Activated naive CD4-positive, alpha-beta T cell (primary cell): ENCODE measurements at places on chromosomes 2 and 18.

DNA sequence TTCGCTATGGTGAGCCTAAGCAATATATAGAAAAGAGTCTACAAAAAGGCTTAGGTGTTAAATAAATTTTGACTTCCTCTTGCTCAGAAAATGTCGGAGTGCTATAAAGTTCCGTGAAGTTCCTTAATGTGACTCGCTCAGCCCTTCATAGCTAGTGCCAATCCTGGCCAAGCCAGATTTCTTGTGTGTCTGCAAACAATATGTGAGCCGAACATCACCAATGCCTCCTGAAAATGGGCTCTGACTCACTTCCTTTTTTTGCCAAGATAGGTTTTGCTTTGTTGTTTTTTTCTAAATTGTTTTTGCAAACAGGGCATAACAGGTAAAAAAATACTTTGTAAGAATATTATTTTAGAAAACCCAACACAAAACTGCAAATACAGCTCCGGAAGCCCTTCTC, 26.1 kb downstream of the CDC42EP3 start:
- DNase-seq = no peak

DNA sequence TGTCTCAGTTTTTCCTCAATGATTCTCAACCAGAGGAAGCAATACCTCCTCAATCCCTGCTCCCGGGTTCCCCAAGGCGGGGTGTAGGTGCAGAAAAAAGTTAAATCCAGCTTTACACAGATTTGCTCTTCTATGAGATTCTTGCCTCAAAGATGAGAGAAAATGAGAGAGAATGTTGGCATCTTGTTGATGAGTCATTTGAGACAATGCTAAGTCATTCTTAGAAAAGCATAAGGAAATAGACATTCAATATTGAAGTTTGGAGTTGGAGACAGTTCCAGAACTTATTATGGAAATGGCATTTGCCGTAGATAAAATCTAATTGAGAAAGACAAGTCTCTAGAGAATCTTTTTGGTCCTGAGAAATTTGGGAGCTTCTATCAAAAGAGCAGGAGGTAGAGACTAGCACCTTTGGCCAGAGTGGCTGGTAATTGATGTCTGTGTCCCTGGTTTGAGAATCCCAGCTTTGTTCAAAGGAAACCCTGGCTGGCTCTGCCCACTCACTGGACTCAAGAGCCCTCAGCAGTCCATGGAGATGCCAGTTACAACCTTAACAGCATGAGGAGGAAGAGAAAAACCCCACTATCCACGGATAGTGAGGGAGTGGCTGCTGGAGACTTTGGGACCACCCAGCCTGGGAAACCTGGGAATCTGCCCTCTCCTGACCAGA, 181.2 kb downstream of the FAM124B start:
- no peak for DNase-seq

GRCh38 chr18:79241755-79242154, 154.0 kb upstream of the NFATC1 start:
- DNase-seq = no peak

DNA sequence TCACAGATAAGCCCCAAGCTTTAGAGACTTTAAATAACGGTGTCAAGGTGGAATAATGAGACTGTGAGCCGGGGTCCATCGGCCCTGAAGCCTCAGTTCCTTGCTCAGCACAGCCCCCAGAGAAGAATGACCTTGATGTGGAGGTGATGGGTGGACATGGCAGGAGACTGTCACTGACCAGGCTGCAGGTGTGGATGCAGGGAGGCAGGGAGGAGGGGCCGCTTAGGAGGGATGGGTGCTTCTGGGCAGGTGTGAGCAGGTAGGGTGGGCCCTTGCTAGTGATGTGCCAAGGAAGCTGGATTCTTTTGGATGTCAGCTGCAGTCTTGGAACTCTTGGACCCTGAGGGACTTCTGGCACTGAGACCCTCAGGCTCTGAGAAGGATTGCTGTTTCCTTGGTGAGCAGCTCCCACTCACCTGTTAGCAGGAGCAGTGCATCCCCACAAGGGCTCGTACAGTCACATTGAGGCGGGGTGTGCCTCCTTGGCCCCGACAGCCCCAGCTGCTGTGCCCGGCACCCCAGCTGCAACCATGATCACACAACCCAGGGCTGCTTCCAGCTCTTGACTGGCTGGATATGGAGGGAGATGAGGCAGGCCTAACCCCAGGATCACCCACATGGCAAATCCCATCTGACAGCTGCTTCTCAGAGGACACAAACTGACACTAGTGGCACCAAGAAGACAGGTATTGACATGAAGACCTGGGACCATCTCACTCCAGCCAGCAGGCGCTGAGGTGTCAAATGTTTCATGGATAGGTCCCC, 209.8 kb upstream of the HDAC4 start:
- no peak for DNase-seq
